EL (cell line): ENCODE measurements at places on chromosomes 12 and 14.

DNA sequence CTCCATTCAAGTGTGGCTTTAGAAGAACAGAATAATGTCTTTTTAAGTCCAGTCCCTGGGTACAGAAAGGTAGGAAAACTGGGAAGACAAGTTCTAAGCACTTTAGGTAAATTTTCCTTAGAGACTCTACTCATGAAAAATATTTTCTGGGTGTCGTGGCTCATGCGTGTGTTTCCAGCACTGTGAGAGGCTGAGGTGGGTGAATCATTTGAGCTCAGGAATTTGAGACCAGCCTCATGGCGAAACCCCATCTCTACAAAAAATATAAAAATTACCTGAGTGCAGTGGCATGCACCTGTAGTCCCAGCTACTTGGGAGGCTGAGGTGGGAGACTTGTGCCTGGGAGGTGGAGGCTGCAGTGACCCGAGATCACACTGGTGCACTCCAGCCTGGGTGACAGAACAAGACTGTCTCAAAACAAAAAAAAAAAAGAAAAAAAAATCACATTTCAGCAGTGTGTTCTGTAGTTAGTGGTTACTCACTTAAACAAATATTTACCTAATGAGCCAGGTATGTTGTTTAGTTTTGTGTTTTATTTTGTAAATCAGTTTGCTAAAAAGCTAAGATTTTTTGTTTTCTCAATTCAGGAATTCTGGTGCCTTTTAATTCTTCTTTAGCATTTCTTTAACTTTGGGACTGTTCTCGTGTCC lies 52.3 kb upstream of the RD3L start:
- peak; percentile 18 for DNase-seq

GRCh38 chr12:124558313-124558712 lies 9.1 kb downstream of the NCOR2 start:
- no peak for DNase-seq

- no peak for DNase-seq
Measured at GRCh38 chr14:70394674-70395306, 22.1 kb downstream of the SYNJ2BP start.

DNA sequence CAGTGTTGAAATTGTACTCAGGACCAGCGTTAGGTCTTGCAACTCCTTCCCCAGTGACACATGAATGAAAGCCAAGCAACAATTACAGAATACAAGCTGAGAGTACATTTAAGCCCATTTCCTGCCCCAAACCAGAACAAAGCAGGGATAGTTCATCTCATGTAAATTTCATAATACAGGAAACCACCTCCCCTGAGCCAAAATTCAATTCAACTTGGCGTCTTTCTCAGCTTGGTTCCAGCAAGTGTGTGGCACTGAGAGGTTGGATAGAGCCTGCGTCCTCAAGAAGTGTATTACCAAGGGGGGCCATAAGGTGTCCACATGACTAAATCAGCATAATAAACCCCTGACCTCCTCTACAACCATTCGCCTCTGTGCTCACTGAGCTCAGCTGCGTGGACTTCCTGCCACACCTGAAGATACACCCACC lies 278.9 kb upstream of the CRY1 start:
- DNase-seq = no peak

DNA sequence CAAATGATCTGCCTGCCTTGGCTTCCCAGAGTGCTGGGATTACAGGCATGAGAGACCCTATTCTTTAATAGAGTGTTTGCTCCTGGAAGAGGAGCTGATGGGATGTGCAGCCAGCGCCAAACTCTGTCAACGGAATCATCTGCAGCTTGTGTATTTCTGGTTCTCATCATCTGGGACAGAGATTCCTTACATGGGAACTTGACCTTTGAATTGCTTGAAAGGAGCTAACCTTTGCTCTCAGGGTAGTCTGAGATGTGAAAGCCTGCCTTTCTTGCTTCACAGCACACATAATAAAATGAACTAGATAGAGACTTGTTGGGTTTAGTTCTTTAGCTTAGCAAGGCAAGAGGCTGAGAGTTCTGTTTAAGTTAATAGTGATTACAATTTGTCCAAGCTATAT lies 120.0 kb downstream of the OTOGL start:
- DNase-seq = no peak

- peak; percentile 29 for DNase-seq
Measured at GRCh38 chr12:114895827-114896226, 211.9 kb upstream of the TBX3 start.

DNA sequence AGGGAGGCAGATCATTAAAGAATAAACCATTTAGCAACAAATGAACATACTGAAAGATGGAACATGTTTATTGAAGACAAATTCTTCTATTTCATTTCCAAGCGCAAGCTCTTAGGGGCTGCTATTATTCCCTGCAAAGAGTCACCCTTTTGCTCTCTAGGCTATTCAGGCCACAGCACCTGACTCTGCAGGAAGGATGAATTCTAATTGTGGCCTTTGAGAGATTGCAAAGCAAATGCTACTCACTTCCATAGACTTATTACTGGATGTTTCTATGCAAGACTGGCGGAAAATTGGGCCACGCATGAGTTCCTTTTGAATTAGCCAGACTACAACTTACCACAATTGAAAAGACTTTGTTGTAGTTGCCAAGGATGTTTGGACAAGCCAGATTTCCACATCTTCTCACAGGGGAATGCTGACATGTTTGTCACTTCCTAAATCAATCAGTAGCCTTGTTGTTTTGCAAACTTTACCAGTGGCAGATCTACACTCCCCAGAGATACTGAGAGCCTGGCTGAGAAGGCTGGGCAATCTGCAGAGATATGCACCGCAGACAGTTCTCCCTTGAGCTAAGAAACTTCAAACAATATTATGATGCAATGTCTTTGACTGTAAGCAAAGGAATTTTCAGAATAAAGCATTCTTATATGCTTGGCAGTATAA lies 334.3 kb upstream of the SYT1 start:
- peak; percentile 7 for DNase-seq

DNA sequence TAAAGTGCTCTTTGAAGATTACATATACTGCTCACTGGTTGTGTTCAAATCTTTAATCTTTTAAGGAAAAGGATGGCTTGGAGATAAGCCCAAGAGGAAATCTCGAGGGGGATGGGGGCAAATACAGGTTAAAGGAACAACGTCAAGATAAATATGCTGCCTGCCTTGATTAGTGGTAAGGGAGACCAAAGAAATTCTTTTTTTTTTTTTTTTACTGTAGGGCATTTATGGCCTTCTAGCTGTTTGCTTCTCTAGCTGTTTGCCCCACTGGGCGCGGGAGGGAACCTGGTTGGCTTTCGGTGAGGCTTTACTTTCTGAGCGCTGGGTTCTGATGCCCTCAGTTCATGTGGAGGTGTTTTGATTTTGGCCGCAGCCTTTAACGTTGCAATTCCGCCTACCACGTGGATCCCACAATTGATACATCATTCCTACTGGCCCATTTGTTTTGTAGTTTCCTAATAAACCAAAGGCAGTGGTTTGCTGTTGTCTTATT lies 5.7 kb downstream of the CCND2 start:
- no peak for DNase-seq

GRCh38 chr14:59247801-59248584 lies 59.5 kb downstream of the DAAM1 start:
- DNase-seq = no peak

- no peak for DNase-seq
Measured at GRCh38 chr14:25032092-25032784, 17.7 kb downstream of the STXBP6 start.

DNA sequence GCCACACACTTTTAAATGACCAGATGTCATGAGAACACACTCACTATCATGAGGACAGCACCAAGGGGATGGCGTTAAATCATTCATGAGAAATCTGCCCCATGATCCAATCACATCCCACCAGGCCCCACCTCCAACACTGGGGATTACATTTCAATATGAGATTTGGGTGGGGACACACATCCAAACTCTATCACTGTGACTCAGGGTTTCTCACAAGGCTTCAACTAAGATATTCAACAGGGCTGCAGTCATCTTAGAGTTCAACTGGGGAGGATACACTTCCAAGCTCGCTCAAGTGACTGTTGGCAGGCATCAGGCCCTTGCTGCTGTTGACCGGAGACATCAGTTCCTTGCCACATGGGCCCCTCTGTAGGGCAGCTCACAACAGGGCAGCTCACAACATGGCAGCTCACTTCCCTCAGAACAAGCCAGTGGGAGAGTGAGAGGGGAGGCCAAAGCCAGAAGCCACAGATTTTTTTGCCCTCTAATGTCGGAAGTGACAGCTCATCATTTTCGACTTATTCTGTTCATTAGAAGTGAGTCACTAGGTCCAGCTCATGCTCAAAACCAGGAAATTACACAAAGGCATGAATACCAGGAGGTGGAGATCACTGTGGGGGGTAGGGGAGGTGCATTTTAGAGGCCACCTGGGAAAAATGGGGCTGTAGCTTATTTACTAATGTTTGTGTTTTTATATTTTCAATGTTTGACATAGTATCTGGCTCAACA lies 50.8 kb upstream of the PTHLH start:
- peak; percentile 94 for DNase-seq

DNA sequence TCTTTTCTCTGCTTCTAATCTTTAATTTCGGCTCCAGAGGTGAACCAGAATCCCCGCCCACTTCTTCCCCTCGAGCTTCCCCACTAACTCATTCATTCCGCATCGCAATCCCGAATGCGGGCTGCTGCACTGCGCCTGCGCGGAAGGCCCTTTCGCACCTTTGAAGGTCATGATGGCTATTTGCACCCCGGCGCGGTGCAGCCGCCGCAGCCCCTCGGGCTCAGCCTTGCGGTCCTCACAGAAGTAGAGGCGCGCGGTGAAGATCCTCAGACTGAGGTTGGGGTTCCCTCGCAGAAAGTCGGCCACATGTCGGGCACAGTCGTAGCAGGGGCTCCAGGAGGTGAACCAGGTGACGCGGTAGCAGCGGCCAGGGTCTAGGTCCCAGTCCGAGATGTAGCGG lies 7.6 kb downstream of the AICDA start:
- DNase-seq = no peak

DNA sequence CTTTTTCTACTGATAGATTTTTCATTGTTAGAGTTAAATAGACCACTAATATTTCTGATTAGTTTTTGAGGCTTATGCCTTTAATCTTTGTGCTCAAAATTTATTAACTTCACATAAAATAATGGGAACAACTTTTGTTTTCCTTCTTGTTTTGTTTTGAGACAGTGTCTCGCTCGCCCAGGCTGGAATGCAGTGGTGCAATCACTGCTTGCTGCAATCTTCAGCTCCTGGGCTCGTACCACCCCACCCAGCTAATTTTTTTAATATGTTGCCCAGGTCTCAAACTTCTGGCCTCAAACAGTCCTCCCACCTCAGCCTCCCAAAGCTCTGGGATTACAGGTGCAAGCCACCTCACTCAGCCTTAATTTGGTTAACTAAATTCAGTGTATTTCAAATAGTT lies 16.8 kb downstream of the SCFD1 start:
- no peak for DNase-seq

DNA sequence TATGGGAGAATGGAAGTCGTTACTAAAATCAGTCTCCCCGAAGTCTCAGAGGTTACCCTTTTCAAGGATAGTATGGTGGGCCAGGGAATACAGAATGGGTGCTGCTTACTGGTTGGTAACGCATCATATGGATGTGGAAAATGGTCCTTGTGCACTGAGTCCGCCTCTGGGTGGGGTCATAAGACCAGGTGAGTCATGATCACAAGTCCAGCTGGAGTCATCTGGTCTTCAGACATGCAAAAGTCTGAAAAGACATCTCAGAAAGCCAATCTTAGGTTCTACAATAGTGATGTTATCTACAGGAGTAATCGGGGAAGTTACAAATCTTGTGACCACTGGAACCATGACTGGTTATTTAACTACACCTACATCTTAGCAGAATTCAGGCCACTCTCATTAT lies 71.9 kb upstream of the TCL1B start:
- DNase-seq = no peak

GRCh38 chr12:4250691-4251090 lies 22.9 kb upstream of the CCND2 start:
- DNase-seq = no peak

DNA sequence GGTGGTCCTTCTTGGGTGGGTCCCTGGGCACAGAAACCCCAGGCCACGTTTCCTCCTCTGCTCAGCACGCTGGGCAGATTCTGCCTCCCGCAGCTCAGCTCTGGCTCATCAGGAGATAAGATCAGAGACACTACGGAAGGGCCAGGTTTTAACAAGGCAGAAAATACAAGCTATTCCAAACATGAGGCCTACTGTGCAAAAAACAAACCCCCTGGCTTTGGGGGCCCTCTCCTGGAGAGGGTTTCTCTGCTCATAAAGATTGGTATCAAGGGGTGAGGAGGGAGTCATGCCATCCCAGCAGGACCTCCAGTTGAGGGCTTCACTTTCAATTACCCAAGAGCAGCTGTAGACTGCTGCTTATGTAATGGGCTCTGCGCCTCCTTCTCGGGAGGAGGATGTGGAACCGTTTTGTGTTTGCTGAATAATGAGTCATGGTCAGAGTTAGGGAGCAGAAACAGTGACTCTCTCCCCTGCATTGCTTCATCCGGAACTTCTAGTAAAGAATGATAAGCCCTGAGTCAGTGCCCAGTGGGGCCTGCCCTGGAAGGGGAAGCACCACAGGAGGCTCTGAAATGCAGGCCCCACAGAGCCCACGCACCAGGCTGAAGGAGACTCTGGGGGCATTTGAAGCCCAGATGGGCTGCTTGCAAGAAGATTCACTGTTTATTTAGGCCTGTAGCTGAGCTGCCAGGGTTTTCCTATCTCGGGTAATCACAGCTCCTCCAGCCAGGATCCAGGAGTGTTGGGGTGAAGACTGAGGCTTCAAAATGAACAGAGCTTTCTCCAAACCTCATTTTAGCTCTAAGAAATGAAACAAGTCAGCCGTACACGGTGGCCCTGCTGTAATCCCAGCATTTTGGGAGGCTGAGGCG lies 79.3 kb downstream of the SSPN start:
- peak; percentile 99 for DNase-seq

- DNase-seq = peak; percentile 27
Measured at GRCh38 chr12:2924019-2924418, 33.3 kb downstream of the TULP3 start.

GRCh38 chr12:108495054-108495453 lies 20.0 kb upstream of the FICD start:
- peak; percentile 39 for DNase-seq

DNA sequence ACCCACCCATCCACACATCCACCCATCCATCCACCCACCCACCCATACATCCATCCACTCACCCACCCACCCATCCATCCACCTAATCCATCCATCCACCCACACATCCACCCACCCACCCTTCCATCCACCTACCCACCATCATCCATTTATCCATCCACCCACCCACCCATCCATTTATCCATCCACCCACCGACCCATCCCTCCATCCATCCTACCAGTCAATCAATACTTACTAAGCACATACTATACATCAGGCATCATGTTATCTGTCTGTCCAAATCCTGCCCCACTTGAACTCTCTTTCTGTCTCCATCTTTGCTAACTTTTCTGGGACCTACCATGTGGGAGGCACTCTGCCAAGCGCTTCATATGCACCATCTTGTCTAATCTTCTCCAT lies 15.4 kb downstream of the GALNT9 start:
- no peak for DNase-seq
